ENCODE measurements at places on chromosomes 2 and 18.

GRCh38 chr2:188181067-188181838 is 110.4 kb upstream of the GULP1 start:
- DNase-seq: no peak

DNA sequence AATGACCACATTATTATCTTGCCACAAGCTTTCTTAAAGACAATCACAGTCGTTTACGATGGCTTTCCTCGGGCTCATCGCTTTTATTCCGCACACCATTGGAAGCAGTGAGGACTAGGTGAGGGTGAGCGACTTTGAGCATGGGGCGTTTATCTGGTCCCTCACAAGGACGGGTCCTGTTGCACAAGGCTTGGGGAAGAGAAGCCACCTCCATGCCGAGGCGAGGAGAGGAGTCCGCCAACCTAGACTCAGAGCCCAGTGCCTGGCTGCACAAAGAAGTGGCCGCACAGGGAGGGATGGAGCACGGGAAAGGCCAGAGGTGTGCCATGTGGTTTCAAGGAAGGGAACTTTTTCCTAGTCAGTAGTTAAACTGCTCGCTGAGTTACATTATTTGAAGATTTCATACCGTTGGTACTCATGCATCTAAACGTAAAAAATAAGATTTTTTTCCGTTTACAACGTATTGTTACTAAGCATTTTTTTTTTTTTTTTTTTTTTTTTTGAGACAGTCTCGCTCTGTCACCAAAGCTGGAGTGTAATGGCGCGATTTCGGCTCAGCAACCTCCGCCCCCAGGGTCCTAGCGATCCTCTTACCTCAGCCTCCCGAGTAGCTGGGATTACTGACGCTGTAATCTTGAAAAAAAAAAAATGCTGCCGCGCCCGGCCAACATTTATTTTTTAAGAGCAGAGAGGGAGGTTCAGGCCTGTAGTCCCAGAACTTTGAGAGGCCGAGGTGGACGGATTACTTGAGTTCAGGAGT is 849 bp upstream of the CYP27C1 start:
- DNase-seq: no peak

DNA sequence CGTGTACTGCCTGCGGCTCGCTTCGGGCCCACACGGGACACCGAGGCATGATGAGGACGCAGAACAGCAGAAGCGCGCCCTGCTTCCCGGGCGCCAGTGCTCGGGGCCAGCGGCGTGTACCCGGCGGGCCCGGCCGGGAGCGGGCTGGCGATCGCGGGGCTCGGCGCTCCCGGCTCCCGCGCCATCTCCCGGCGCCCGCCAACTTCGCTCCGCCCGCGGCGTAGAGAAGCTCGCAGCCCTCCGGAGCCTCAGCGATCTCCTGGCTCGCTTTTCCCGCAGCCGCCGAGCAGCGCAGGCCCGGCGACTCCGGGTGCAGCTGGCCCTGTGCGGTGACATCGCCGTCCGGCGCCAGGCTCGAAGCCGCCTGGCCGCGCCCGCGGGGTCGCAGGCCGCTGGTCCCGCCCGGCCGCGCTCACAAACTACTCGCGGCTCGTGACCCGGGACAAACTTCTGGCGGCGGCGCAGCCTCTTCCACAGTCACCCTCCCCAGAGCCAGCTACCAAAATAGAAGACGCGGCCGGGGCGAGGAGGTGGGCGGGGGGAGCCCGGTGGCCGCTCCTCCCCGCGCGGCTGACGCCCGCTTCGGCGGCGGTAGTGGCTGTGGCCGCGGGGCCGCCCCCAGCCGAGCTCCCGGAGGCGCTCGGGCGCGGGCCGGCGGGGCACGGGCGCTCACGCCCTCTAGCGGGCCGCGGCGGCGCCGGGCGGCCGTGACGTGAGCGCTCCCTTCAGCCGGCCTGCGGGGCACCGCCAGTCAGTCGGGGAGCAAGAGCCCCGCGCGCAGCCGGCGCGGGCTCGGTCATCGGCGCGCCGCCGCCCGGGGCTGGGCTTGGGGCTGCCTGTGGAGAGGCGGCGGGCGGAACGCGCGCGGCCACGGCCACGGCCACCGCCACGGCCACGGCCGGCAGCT is at the start of gene PTPRM:
TSS of gene PTPRM (plus strand) at position 750 of the 907 bp plus-strand sequence. CDS start 503 bp downstream, outside the sequence.
- no peak for DNase-seq

GRCh38 chr18:67545681-67546080 is 29.2 kb upstream of the DSEL start:
- no peak for DNase-seq

- no peak for DNase-seq
These were observed 56.2 kb downstream of the ANKMY1 start for GRCh38 chr2:240501531-240501991.

DNA sequence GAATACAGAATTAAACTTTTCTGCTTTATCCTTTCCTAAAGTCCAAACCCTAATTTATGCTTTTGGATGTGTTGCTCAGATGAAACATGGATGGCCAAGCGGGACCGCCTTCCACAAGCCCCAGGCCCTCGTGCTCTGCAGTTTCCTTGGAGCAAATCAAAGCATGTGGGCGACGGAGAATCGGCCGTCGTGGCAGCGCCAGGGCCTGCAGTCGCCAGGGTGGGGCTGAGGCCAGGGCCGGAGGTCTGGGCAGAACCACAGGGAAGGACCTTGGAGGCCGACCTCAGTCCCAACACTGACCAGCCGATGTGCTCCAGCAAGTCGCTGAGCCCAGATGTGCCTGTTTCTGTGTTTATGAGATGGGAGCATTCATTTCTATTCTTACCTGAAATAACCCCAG is 108.1 kb downstream of the MBP start:
- no peak for DNase-seq

- DNase-seq: no peak
These were observed 40.9 kb upstream of the MAPK4 start for GRCh38 chr18:50518787-50519546.

DNA sequence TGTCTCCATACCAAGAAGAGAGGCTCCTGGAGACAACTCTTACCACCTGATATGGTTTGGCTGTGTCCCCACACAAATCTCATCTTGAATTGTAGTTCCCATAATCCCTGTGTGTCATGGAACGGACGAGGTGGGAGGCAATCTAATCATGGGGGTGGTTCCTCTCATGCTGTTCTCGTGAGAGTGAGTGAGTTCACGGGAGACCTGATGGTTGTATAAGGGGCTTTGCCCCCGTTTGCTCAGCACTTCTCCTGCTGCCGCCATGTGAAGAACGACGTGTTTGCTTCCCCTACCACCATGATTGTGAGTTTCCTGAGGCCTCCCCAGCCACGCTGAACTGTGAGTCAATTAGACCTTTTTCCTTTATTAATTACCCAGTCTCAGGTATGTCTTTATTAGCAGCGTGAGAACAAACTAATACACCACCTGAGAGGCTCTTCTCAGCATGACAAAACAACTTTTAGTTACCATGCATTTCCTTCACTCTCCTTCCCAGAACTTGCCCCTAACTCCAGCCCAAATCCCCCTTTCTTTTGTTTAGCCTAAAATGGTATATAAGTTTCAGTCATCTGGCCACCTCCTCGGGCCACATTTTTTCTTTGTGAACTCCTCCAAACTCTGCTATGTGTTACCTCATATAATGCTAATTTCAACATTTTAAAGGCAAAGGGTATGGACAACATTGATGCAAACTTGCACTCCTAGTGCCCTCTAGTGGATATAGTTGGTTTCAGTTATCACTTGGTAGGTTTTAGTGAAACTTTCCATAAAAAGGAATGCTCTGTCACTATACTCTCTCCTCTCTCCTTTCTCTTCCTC is 58.6 kb upstream of the SLC25A52 start:
- DNase-seq: no peak

DNA sequence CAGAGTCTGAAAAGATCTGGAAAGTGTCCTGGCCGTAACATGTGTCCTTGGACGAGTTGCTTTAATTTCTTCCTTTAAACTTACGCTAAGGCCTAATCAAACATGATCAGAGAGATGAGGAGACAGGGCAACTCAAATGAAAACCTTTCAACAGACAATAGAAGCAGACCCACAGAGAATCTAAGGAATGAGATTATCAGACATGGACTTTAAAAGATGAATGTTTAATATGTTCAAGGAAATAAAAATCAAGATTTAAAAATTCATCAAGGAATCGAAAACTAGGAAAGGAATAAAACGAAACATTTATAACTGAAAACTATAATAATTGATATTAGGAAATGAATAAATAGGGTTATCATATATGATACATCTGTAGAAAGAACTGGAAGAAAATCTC is 55.1 kb downstream of the RAB31 start:
- DNase-seq: no peak

DNA sequence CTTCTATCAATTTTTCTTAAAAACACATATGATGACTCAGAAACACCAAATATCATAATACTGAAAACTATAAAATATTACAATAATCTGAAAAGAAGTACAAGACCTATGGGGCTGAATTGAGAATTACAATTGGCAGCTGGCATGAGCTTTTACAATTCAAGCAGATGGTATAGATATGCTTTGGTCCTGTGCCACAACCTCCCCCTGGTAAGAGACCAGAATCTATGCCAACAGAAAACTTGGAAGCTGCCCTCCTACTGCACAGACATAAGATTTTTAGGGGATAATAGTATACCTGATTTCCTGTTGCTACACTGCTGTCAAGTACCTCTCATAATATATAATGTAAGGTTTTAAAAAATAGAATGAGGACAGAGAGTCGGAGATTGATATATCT is 46.8 kb upstream of the CDH7 start:
- DNase-seq: no peak

- no peak for DNase-seq
These were observed 34.4 kb downstream of the TEX51 start for GRCh38 chr2:126932966-126933710.

DNA sequence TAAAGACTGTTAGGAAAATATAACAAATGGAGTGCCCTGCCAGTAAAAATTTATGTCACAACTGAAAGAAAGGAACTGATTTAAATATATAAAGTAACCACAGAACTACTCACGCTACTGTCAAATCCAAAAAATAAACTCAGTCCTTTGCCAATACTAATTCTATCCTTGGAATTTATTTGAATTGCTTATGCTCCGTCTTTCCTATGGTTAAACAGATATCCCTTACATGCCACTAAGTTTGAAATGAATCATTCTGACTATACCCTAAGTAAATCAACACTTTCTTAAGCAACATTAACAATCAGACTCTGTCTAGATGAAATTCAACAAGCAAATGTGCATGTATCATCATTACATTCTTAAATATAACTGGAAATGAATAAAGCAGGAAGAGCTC is 9.8 kb downstream of the HNRNPLL start:
- no peak for DNase-seq

- no peak for DNase-seq
These were observed 40.3 kb downstream of the CYB5A start for GRCh38 chr18:74251297-74252038.

DNA sequence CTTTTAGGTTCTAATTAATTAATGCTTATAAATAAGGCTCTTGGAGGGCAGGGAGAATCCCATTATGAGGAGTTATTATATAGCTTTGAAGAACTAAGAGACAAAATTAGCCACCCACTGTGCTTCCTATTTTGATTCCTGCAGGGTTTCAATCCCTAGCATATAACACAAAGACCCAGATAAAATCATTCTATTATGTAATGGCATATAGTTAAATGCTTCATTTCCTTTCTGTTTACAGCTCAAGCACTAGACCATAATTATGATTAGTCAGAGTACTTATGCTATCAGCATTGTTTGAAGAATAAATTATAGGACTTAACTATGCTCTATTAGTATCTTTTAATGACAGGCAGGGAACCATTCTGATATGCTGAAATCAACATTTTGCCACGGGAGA is 9.1 kb downstream of the GPR155 start:
- DNase-seq: no peak

GRCh38 chr18:58495634-58496033 is 133.3 kb downstream of the ALPK2 start:
- DNase-seq: no peak

- no peak for DNase-seq
These were observed 20.4 kb downstream of the NFATC1 start for GRCh38 chr18:79416022-79416676.

- no peak for DNase-seq
These were observed 166.4 kb downstream of the TMEM247 start for GRCh38 chr2:46645681-46646162.

DNA sequence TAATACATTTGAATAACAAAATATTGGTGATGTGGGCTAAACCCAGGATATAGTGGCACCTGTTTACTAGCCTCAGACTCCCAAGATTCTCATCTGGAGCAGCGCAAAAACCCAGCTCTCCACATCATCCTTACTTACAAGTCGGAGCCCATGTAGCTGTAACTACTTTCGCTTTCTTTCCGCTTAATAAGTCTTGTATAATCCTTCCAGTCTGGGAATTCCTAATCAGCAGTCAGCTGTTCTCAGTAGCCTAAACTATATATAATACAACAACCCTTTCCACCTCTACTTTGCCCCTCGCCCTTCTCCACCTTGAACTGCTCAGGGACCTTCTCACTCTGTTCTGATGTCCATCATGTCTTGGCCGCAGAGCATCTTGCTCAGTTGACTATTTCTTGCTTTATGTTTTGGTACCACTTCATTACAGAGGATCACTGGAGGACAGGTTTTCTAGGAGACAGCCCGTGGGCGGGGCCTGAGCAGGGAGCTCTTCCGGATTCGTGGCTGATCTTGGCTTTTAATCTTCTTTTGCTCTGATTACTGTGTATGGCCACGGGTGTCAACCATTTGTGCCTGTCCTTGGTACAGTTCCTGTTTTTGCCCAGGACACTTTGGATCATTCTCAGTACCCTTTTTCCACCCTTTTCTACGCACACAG is 119.9 kb upstream of the SERTAD2 start:
- no peak for DNase-seq

GRCh38 chr2:109049022-109049421 is 60.0 kb upstream of the EDAR start:
- DNase-seq: no peak

DNA sequence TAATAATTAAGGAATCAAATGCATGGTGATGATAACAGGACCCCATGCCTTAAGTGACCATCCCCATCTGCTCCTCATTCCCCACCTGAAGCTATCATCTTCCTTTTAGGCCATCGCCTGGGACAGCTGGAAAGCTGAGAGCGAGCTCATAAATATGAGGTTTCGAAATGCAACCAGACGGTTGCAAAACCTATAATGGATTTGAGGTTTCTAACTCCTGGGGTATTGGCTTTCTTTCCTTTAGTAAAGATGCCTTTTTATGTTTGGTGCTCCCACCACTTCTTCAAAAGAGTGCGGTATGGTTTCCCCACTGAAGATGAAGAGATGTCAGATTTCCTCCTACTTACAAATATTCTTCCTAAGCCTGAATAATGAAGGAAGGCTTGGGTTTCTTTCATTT is 1589.5 kb upstream of the PIK3C3 start:
- no peak for DNase-seq

DNA sequence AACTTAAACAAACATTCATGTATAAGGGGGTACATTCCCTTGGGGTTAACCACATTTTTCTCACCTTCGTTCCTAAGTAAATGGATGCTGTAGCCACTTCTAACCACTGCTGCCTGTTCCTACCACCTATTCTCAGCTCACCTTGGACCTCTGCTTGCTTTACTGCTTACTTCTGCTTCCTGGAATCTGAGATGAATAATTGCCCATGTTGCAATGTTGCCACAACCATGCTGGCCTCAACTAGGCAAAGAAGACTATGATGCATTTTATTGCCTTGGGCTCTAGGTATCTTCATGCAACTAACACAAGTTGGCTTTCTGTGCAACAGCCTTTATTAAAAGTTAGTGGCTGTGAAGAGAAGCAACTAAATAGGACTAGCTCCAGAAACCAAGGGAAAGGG is 106.3 kb upstream of the TCF4 start:
- no peak for DNase-seq

GRCh38 chr18:43692099-43692690 is 414.9 kb upstream of the SYT4 start:
- no peak for DNase-seq

- DNase-seq: no peak
These were observed 63.9 kb downstream of the TRPM8 start for GRCh38 chr2:233980955-233981561.

- DNase-seq: no peak
These were observed 79.6 kb downstream of the ADD2 start for GRCh38 chr2:70688427-70688826.

Measured in stimulated activated CD8-positive, alpha-beta memory T cell treated with anti-CD3 and anti-CD28 coated beads, Interleukin-7, amount 100 ng/mL, for 4 hours (primary cell).